CD8-positive, alpha-beta T cell (primary cell): ENCODE measurements at places on chromosomes 2 and 18.
A peak's percentile ranks its signal among the peaks of the same experiment; 100 is the strongest.

DNA sequence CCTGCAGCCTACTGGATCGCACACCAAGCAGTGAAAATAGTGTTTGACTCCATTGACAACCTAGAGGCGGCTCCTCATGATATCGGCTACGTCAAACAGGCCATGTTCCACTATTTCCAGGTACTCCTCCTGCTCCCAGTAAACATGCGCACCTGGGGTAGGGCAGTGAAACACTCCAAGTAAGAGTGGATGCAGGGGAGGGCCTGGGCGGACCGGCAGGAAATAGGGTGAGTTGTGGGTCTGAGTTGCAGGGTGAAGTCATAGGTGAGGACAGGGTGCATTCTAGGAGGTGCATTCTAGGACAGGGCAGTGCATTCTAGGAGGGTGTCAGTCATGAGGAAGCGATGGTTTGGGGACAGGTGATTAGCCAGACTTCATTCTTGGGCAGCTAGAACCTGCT lies 5.0 kb downstream of the NAGK start:
- no peak for DNase-seq

- DNase-seq = peak; percentile 16
Observed at GRCh38 chr2:9554921-9555296, 721 bp downstream of the ADAM17 start.

DNA sequence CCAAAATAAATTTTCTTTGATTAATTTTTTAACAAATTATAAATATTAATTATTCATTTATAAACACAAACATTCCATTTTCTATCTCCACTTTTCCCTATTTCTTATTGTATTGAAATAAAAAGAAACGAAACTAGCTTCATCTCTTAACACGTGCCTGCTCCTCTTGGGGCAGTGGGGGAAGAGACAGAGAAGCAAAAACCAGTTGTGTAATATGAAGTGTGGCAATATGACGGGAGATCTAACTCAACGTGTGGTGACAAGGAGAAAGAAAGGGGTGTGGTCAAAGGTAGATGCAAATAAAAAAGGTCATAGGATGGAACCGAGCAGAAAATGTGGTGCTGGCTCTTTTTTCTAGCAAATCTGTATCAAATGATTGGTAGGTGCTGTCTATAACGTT lies 106.9 kb upstream of the SLC8A1 start:
- DNase-seq = no peak

- DNase-seq = peak; percentile 15
Observed at GRCh38 chr2:85998071-85998991, 107.4 kb downstream of the POLR1A start.

GRCh38 chr2:45170191-45171135 lies 161.2 kb upstream of the SIX2 start:
- DNase-seq = peak; percentile 31

DNA sequence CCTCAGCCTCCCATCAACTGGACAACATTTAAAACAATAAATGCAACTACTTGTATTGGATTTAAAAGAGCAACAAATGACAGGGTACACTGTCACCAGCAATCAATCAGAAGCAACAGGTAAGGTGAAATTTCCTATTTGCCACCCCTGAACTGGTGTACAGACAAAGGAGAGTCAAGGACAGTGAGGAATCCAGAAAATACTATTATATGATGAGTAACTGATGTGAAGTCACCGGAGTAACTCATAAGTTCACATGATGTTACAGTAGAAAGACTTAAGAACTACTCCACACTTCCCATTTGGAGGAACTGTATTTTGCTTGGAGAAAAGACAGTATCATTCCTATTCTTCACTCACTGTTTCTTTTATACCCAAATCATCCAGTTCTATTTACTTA lies 4.1 kb upstream of the STAT1 start:
- DNase-seq = no peak

DNA sequence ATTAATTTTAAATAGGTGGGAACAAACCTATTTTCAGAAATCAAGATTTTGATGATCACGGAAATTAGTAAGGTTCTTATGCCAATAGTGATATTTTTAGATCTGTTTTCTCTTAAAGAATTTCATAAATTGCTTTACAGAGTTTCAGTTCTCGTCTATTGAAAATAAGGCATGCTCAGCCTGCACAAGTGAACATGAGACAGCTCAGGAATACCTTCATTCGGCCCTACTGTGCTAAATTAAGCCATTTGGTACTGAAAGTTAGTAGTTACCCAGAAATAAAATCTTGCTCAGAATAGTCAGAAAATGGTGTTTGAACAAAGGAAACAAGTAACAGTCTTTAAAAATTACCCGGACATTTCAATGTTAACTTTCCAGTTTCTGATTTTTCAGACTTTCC lies 60.4 kb downstream of the DLGAP1 start:
- DNase-seq = no peak

DNA sequence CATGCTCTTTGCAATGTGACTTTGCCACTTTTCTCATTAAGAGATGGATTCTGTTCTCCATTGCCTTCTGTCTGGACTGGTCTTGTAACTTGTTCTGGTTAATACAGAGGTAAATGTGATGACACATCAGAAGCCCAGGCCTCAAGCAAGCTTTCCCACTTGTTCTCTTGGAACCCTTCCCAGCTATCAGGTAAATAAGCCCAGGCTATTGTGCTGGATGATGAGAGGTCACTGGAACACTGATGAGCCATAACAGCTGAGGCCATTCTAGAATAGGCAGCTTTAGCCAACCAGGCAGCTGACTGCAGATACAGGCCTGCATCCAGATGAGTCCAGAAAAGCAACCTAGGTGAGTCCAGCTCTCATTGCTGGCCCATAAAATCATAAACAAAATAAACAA lies 1007.0 kb upstream of the ACVR2A start:
- DNase-seq = no peak

DNA sequence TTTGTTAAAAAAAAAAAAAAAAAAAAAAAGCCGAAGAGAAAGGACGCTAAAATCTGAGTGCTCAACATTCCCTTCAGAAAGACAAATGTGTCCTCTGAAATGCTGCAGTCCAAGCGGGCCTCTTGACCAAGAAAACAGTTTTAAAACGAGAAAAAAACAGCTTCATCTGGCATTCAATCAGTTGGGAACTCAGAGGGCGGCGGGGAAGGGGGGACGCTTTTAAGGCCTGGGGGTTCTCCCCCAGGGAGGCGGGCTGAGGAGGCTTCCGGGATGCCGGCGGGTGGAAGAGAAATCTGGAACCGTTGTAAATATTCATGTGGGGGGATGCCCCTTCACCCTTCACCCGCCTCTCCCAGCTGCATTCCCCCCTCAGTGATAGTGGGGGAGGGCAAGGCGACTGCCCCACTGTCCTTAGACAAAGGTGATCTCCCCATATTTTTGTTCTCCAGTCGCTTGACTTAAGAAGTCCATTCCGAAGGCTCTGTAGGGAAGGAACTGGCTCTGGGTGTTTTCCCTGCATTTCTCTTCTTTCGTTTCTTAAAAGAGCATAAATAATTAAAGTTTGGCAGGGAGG lies 3.3 kb upstream of the HOXD11 start:
- DNase-seq = no peak

DNA sequence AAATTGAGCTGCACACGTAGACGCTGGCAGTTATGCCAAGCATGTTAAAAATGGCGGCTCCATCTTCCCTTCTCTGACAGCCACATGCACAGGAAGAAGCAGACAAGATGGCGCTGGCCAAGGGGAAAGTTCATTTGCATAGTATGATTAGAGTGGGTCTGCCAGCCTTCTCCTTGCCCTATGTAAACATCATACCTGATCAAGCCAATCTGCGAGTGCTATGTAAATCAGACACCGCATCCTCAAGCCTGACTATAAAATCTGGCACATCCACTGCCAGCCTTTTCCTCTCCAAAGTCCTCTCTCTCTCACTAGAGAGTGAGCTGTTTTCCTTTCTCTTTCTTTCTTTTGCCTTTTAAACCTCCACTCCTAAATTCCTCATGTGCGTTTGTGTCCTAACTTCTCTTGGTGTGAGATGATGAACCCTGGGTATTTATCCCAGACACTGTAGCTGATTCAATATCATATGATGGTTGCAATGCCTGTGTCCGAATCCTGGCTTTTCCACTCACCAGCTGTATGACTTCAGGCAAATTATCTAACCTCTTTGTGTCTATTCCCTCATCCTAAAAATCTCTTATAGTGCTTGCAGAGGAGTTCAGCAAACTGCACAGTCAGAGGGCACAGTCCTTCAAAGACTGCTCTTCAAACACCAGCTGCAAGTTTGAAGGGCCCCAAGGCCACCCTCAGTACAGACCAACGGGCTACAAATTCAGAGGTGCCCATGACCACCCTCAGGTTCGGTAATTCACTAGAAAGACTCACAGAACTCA lies 39.3 kb upstream of the ITSN2 start:
- DNase-seq = no peak

GRCh38 chr2:135009339-135009738 lies 37.9 kb downstream of the MAP3K19 start:
- DNase-seq = no peak

DNA sequence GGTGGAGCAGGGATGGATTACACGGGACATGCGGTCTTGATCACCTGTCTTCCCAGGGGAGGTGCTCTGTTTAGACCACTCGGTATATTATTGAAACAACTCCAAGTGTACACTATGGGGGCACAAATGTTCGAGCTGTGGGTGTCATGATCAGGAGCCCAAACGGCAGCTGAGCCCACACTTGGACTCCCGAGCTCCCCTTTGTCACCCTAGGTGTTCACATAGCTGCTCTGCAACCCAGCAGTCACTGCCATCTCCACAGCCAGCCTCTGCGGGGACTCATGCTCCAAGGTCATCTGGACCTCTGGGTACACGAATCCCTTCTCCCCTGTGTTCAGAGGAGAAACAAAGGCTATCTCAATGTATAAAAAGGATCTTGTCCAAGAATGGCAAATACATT lies 46.0 kb downstream of the CAPN13 start:
- DNase-seq = no peak

DNA sequence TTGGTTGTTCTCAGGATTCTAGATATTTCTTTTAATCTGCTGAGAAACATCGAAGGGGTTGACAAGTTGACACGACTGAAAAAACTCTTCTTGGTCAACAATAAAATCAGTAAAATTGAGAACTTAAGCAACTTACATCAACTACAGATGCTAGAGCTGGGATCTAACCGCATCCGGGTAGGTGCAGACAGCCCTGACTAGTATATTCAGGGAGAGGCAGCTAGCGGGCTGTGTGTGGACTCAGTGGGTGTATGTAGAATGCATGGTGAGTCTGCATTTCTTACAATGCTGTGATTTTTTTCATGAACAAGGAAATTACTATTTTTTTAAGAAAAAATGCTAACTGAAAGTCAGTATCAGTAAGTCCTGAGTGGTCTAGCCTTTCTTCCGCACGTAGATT lies 10.1 kb downstream of the PPP1R7 start:
- DNase-seq = no peak

GRCh38 chr2:127194447-127194846 lies 25.7 kb downstream of the CYP27C1 start:
- no peak for DNase-seq

DNA sequence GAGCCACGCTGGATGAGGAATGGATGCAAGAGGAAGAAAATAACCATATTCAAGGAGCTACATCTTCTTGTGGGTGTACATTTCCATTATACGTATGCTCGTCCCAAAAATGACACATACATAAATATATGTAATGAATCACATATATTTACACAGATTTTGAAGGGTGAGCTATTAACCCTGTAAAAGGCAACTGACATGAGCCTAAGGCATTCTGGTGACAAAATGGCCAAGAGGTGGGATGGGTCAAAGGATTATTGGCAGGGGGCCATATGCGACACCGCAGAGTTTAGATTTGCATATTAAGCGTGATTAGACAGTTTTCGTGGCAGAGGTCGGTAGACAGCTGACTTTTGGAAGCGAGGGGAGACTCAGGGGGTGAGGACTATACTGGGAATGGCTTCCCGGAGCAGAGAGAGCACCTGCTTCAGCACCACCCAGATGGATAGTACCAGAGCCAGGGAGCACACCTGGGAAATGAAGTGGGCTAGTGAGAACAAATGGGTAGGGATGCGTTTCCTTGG lies 431 bp upstream of the CNRIP1 start:
- DNase-seq = peak; percentile 3

DNA sequence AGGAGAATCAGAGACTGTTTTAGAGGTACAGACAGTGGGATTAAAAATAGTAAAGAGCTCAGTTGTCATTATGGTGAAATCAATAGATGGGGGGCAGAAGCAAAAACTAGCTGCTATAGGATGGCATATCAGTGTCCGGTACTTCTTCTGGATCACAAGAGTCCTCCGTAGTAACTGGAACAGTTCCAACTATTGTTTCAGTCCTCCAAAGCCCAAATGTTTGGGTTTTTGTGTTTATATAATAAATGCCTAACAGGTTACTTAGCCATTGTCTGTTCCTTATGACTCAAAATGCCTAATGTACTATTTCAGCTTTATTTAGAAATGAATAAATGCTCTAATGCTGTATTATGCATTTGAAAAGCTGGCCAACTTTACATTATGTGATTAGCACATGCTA lies 401.2 kb downstream of the PTH2R start:
- DNase-seq = no peak

DNA sequence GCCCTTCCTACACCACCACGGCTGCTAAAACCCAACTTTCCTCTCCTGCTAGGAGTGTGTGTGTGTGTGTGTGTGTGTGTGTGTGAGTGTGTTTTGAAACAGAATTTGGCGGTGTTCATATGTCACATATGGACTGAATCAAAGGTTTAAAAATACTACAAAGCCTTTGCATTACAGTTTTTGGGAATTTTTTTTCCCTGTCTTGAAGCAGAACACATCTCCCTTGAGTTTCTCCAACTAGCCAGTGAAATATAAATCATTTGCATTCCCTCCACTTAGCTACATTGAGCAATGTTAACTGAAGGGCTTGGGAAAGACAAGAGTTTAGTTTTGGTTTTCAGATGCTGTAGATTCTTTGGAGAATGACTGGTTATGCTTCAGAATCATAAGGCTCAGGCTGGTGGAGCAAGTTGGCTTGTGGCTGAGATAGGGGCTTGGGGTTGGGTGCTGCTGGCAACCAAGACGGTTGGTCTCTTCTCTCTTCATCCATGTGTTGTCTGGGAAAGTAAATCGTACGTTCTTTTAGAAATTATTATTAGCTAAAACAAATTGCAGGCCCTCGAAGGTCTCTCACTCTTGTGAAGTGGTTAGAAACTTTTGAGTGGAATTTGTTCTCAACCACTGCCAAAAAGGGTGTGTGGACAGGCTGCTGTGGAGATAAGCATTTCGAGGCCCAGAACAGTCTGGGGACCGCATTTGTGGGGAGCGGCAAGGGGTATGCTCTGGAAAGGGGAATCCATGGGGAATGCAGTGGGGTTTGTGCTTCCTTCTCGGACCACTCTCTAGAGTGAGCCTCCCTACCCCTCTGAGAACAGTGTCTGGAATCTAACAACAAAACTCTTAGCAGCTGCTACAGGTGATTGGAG lies 1.4 kb downstream of the NRP2 start:
- no peak for DNase-seq
